ENCODE measurements at places on chromosomes 1 and 21. TPM values are rescaled to one million over a fixed set of nuclear protein-coding genes. Genes with fewer than 3 reads are reported as not detected.

The AADACL4 gene
- not detected for polyA plus RNA-seq

The CYP4B1 gene
- polyA plus RNA-seq: not detected

The SPRR1A gene
- polyA plus RNA-seq: not detected

The KLF17 gene
- not detected for polyA plus RNA-seq

The EEIG2 gene
- 14.7 TPM for polyA plus RNA-seq

The FCGR3B gene
- polyA plus RNA-seq: not detected

The C1orf116 gene
- polyA plus RNA-seq: not detected

All from Purkinje cell (primary cell).